ENCODE measurements at places on chromosomes 7 and 10.

GRCh38 chr7:139544645-139545044, 21.2 kb downstream of the CLEC2L start:
- no peak for DNase-seq

- DNase-seq: no peak
These were observed 99.2 kb downstream of the ARID5B start for GRCh38 chr10:62000726-62001125.

GRCh38 chr10:16809074-16809718, 8.0 kb downstream of the RSU1 start:
- peak; percentile 33 for DNase-seq

- DNase-seq: no peak
These were observed 428.2 kb upstream of the GALNT17 start for GRCh38 chr7:70703785-70704184.

GRCh38 chr7:130352194-130353074, 7.8 kb downstream of the CPA5 start:
- no peak for DNase-seq

- no peak for DNase-seq
These were observed 391.1 kb downstream of the RPS24 start for GRCh38 chr10:78424723-78425122.

DNA sequence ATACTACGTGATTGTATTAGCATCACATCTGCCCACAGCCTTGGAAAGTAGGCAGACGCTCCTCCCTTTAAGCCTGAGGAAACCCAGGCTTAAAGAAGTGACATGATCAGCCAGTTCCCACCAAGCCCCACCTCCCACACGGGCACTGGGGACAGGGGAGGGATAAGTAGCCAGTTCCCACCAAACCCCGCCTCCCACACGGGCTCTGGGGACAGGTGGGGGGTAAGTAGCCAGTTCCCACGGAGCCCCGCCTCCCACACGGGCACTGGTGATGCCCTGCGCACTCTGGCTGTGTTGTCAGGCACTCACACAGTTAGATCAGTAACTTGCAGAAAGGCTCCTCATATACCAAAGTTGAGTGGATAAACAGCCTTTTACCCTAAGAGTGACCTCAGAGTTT, 606.8 kb downstream of the PTPRN2 start:
- no peak for DNase-seq

- no peak for DNase-seq
These were observed 179.2 kb upstream of the BET1 start for GRCh38 chr7:94183289-94183749.

- DNase-seq: no peak
These were observed 68.9 kb downstream of the RBM33 start for GRCh38 chr7:155713384-155713783.

DNA sequence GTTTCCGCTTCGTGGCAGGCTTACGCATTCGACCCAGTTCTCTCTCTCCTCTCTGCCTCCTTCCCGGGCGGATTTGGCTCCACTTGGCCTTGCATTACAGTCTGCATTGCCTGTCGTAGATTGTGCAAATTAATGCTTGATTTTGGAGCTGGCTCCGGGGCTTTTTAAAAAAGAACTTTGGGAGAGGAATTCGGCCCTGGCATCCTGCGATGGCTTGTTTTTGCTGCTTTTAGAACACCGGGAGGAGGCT, 767 bp downstream of the EIF4EBP2 start:
- DNase-seq: no peak

DNA sequence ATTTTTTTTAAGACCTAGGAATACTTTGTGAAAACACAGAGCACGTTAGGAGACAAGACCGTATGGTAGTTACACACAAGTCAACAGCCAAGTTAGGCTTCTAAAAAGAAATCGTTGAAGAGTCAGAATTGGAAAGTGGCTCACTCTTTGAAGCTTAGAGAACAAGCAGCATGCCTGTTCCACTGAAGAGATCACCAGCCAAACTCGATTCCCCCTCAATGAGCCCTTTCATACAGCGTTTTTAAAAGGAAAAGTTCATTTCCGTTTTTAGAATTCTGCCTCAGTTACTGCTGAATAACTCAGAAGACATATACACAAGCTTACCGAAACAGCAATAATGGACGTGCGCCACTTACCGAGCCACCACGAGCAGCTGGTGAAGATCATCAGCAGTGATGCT, 41.0 kb downstream of the MCMBP start:
- DNase-seq: no peak

DNA sequence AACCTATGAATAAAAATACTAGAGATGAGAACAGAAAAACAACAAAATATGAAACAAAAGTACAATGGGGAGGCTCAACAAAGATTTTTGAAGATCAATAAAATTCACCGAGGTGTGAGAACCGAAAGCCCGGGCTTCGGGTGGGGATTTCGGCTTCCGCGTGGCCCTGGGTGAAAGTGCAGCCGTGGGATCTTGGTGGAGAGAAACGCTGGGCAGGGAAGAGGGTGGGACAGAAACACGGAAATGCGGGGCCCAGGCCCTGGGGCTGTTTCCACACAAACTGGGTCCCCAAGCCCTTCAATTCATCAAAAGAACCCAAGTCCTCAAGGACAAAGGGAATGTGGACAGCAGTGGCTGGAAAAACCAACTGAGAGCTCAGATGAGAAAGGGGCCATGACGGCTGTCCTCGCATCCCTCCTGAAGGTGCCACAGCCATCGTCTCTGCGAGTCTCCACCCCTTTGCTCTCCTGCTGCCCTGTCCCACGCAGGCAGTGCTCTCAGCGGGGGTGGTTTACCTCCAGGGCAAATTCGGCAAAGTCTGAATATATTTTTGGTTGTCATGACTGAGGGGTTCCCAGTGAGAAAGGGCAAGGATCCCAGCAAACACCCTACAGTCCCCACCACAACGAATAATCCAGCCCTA, 19.7 kb downstream of the FOXL3 start:
- DNase-seq: no peak

DNA sequence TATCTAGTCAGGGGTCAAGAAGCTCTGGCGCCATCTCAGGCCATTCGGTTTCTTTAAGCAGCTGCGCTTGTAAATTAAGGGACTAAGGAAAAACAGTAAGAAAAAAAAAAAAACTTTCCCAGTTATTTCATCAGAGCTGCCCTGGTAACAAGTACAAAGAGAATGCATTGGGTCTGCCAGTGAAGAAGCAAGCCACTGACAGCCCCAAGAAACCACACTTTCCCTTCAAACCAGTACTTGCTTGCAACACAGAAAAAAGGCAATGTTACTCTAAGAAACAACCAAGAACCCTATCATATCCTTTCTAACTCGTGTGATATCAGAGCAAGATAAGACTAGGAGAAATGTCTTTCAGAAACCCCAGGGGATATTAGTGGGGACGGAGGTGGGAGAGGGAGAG, 40.6 kb upstream of the AOAH start:
- peak; percentile 24 for DNase-seq

- no peak for DNase-seq
These were observed 38.0 kb upstream of the TARP start for GRCh38 chr7:38311329-38311937.

DNA sequence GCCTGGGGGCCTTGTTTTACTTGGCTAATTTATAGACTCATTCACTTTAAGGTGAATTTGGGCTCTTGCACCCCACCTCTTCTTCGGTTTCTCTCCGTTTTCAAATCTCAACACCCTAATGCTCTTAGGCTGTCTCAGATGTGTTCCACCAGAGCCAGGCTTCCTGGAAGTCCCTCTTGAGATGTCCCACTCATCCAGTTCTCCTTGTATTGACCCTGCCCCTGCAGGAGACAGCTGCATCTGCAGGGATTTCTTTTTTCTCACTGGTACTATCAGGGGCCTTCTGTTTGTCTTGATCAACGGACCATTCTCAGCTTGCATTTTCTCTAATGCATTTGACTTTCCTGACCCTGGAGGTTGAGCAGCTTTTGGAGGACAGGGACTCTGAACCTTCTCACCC, 279.5 kb downstream of the GALNT17 start:
- DNase-seq: no peak

GRCh38 chr7:130865408-130866236, 131.6 kb upstream of the KLF14 start:
- DNase-seq: peak; percentile 43

- no peak for DNase-seq
These were observed 3.2 kb upstream of the PAX2 start for GRCh38 chr10:100742076-100742771.
